ENCODE measurements at places on chromosomes 5 and 9. TPM values are rescaled to one million over a fixed set of nuclear protein-coding genes. Genes with fewer than 3 reads are reported as not detected.

GRCh38 chr9:70257991-70258691 lies 637 bp upstream of the SMC5 start:
- DNase-seq: no peak

GRCh38 chr5:42923710-42924109 lies 112.0 kb upstream of the SELENOP start:
- no peak for DNase-seq

GRCh38 chr9:14907360-14907685 lies 2.9 kb downstream of the FREM1 start:
- no peak for DNase-seq

DNA sequence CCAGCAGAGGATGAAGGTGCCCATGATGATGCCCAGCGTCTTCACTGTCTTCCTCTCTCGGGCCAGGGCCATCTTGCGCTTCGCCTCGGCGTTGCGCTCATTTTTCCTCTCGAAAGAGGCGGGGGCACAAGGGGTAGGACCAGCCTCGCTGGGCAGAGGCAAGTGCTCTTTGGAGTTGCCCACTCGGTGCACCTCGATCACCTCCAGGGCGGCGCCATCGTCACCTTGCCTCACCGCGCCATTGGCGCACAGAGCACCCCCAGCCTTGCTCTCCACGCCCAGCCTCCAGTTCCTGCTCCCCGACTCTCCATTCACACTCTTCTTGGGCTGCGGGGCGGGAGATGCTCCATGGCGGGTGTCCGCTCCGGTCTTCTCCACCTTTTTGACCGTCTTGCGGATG lies 1.6 kb downstream of the HTR1A start:
- DNase-seq: no peak

DNA sequence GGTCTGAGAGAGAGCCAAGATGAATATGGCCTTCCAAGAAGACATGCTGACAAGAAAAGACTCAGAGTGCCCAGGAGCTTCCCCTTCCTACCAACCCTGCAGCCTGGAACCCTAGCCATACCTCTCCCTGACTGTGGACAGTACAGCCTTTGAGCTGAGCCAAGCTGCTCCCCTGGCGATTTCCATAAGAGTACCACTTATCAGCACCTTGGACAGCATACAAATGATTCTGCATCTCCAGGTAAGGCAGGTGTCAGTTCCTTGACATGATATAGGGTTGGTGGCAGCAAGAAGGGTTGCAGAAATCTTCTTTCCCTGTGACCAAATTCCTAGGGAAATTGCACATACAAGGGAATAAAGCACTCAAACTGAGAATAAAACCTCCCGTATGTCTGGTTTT lies 58.3 kb downstream of the MFAP3 start:
- no peak for DNase-seq

DNA sequence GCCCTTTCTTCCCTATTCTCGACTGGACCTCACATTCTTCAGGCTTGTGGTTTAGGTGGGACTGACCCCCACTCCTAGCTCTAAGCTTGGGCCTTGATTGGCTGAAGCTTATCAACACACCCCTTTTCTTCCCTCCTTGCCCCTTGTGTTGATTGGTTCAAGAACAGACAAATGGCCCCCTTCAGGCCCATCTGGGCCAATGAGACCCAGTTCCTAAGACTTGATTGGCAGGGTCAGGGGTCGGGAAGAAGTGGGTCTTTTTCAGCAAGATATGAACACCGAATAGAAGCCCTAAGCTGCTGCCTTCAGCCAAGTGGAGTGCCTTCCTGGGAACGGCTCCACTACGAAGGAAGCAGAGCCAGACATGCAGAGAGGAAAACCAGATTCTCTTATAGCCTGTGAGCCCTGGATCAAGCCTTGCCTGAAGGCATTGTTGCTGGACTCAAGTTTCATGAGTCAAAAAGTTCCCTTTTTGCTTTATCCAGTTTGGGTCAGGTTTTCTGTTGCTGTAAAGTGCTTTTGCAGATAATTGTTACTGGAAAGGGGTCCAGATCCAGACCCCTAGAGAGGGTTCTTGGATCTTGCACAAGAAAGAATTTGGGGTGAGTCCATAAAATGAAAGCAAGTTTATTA lies 22.4 kb upstream of the NCS1 start:
- DNase-seq: no peak

GRCh38 chr5:142915813-142916424 lies 145.7 kb downstream of the ARHGAP26 start:
- DNase-seq: no peak

DNA sequence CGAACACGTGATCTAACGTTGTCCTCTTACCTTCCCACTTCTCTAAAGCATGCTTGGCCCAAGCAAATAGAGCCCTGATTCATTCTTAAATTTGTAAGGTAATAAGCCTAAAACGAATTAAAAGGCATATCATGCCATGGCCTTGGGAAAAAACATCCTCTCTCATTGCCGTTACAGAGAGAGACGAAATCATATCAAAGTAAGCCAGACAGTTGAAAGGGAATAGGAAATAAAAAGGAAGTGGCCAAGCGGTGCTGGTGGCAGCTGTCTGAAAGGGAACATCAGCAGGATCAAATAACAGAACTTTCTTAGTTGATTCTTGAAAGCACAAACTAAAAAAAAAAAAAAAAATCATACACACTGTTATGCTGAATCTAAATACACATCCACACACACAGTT lies 49.1 kb upstream of the CDH6 start:
- no peak for DNase-seq

The PROB1 gene
- 3.1 TPM for polyA plus RNA-seq

GRCh38 chr5:89351222-89351621 lies 468.2 kb upstream of the MEF2C start:
- no peak for DNase-seq

The GDA gene
- 2.1 TPM for polyA plus RNA-seq

The SARDH gene
- 1.5 TPM for polyA plus RNA-seq

The DPH7 gene
- 28.8 TPM for polyA plus RNA-seq

- no peak for DNase-seq
These were observed 111.9 kb downstream of the FEM1C start for GRCh38 chr5:115432691-115433090.

GRCh38 chr9:120524863-120525262 lies 55.1 kb downstream of the CDK5RAP2 start:
- DNase-seq: no peak

DNA sequence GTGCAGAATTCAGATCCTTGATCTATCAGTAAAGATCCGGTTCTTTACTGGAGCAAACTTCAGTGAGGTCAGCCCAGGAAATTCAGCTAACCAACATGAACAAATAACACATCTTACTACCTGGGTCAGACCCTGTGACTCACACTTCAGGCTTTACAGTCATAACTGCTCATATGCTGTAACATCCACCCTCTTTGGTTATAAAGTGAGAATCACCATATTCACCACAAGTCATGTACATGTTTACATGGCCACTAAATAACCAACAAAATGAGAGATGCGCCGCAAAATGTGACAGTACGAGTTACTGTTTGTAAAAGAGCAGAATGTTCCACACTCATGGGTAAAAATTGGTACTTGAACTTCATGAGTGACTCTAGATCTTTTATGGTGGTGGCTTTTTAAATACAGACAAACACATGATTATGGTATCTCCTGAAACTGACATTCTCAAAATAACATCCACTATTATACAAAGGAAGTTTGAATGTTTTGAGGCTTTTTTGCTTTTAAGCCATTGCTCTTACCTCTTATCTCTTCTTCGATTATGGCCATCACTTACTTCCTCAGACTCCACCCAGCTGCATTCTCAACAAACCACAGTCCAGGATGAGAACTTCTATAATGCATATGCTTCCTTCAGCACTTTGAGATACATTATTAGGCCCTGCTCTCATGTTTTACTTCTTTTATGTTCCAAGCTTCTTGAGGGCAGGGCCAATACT lies 516.6 kb downstream of the RAB3C start:
- no peak for DNase-seq

The RMRP gene
- not detected for polyA plus RNA-seq

The RNF208 gene
- 8.1 TPM for polyA plus RNA-seq

GRCh38 chr9:98755006-98755618 lies 41.2 kb downstream of the ANKS6 start:
- DNase-seq: no peak

GRCh38 chr9:123686829-123687192 lies 243.1 kb downstream of the DENND1A start:
- no peak for DNase-seq

DNA sequence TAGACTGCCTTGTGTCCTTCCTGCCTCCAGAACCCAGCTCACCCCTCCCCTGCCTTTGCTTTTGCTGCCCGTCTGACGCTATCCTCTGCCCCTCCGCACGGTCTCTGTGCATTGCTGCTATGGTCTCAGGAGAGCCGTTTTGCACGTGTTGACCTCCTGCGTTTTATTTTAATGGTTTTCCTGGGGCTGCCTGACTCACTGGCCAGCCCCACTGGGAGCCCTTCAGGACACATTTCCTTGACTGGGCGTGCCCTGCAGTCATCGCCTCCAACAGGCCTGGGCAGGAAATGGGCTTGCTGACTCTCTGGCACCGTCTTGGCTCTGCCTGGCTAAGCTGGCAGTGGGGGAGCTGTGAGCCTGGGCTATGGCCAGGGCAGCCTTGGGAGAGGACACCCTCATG lies 17.9 kb upstream of the ASS1 start:
- no peak for DNase-seq

GRCh38 chr5:109690242-109690974 lies 681 bp downstream of the MAN2A1 start:
- no peak for DNase-seq
